ENCODE measurements at places on chromosomes 3 and 15.

DNA sequence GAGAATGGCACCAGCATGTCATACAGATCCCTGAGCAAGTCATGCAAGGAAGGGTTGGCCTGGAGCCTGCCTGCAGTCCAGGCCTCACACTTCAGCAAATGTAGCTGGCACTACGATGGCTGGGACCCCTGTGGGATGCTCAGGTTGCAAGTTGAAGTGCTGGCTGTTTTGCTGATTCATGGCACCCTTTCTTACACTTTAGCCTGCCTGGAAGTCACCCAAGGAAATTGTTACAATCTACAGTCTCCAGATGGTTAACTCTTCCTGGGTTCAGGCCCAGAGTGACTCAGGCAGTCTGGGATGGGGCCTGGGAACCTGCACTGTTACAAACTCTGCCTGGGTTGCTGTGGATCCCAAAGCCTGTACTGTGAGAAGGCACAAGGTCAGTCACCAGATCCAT is 91.0 kb upstream of the SLC6A11 start:
- DNase-seq: no peak

DNA sequence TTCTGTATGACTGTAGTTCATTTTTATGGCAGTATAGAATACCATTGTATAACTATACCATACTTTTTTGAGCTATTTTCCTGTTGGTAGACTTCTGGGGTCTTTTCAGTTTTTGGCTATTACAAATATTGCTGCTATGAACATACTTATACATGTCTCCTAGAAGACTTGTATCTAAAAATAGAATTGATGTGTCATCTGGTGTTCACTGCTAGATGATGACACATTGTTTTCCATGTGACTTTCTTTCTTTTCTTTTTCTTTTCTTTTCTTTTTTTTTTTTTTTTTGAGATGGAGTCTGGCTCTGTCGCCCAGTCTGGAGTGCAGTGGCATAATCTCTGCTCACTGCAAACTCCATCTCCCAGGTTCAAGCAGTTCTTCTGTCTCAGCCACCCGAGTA is 69.8 kb downstream of the SH3GL3 start:
- DNase-seq: no peak

- peak; percentile 98 for DNase-seq
Observed at GRCh38 chr3:179562591-179563270, at the start of gene ACTL6A. Gene ACTL6A (plus strand): TSS chr3:179562926. CDS start chr3:179563093, 167 bp downstream.

DNA sequence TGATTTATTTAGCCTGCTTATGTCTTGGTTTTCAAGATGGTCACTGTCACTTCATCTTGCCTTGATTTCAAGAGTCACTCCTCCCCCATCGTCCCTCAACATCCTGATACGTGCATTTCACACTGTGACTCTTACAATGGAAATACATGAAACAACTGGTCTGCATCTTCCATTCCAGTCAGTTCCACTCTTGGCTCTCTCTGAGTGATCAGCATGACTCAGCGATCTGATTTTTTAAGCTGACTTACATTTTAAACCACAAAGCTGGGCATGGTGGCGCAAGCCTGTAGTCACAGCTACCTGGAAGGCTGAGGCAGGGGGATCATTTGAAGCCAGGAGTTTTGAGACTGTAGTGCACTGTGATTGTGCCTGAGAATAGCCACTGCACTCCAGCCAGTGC is 271.2 kb upstream of the ROPN1 start:
- DNase-seq: no peak

DNA sequence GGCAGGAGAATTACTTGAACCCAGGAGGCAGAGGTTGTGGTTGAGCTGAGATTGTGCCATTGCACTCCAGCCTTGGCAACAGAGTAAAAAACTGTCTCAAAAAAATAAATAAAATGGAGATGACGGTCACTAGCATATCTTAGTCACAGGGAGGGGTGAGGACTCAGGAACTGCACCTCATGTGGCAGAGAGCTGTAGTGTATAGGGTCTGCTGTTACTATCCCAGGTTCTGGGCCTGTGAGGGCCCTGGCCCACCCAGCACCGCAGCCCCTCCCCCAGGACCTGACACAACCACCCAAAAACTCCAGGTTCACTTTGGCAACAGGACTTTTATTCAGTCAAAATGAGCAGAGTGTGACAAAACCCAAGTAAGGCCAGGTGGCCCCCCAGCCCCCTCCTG is 22.3 kb downstream of the RNU5B-1 start:
- no peak for DNase-seq

- DNase-seq: peak; percentile 29
Observed at GRCh38 chr15:59994888-59995557, 9.1 kb upstream of the FOXB1 start.

GRCh38 chr3:128906031-128906803 is 26.8 kb downstream of the ACAD9 start:
- DNase-seq: no peak

Measured in GM20000 (cell line).